ENCODE measurements at places on chromosomes 4 and X.

- DNase-seq, result no peak
These were observed 35.7 kb downstream of the PIGG start for GRCh38 chr4:534576-535151.

GRCh38 chrX:9785944-9786797 is at the start of gene SHROOM2:
SHROOM2 (plus strand) TSS chrX:9786429; CDS start chrX:9786546, 117 bp downstream.
- no peak for DNase-seq

DNA sequence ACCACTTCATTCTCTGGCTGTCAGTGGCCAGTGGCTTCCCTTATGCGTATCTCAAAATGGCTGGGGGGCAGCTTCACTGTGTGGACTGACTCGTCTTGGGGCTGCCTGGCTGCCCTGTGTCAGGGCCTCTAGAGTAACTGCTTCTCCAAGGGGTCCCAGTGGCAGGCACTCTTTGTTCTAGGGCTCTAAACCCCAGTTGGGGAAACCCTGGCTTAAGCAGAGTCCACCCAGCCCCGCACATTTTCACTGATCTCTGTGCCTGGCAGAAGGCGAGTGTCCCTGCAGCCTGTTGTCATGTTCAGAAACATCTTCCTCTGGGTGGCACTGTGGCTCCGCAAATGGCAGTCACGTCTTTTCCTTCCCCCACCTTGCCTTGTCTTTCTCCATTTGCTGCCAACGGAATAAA is 59.7 kb downstream of the NBDY start:
- DNase-seq, result no peak

GRCh38 chr4:44446191-44446590 is 2.4 kb downstream of the KCTD8 start:
- DNase-seq, result no peak

- no peak for DNase-seq
These were observed 91.4 kb downstream of the STK32B start for GRCh38 chr4:5142726-5143125.

- no peak for DNase-seq
These were observed 45.3 kb downstream of the FAT4 start for GRCh38 chr4:125359960-125360634.

DNA sequence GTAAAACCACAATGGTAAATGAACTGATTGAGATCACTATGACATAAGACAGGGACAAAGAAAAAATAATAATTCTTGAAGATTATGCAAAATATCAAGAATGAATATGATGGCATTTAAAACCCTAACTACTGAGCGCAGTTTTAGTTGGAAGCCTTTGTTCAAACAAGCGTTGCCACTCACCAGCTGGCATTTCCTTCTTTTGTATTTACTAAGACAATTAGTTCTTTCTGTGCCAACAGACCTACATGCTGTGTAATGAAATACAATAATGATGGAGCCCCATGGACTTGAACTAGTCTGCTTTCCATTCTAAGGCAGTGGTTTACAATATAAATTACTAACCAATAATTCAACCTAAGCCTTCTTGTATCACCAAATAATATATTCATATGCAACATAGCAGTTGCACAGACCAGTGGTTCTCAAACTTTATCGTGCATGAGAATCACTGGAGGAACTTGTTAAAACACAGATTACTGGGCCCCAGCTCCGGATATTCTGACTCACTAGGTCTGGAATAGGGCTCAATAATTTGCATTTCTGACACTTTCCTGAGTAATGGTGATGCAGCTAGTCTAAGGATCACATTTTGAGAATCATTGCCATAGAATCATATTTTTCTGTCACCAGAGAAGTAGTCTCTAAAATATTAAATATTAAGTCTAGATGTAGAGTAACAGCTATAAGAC is 196.4 kb upstream of the MAGEB18 start:
- no peak for DNase-seq

DNA sequence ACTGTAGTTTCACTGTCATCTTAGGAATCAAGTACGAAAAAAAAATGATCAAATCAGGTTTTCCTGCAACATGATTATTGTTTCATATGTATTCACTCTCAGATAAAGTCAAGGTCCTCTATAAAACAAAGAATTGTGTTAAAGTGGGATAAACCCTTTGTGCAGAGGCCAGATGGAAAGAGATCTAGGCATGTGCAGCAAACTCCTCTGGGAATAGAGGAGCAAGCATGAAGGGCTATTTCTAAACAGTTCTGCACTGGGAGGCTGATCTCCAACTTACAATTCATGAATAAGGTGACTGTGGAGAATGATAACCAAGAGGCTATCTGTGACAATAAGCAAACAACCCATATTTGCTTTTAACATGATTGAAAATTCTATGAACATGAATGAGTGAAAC is 2.4 kb upstream of the WDFY3 start:
- DNase-seq, result no peak

GRCh38 chrX:1023676-1024075 is 188.8 kb downstream of the CRLF2 start:
- DNase-seq, result no peak

DNA sequence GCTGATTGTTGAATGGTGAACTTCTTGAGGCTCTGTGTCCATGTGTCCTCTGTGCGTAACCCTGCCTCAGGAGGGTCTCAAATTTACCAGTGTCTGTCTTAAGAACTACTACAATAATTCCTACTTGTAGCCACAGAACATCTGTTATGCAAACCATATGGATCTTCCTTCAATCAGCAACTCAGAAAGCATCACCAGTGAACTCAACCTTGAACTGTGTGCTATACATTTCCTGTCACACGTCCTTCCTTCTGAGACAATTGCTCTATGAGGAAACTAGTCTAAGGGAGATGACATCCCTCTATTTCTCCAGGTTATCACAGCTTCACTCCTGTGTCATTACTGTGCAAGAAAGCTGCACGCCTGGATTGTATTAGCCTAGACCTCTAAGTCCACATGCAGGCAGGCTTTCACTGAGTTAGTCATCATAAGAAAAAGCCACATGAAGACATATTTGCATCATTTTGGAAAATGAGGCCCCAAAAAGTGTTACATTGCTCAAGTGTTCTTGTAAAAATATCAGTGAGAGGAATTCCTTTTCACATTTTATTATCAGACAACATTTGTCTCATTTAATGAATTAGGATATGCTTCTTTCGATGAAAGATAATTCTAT is 157.8 kb downstream of the AFF2 start:
- no peak for DNase-seq

- no peak for DNase-seq
These were observed 23.4 kb downstream of the DHX15 start for GRCh38 chr4:24560868-24561368.

GRCh38 chr4:64584125-64584524 is 174.9 kb upstream of the TECRL start:
- no peak for DNase-seq

GRCh38 chr4:8296491-8296890 is 26.9 kb downstream of the HTRA3 start:
- no peak for DNase-seq

DNA sequence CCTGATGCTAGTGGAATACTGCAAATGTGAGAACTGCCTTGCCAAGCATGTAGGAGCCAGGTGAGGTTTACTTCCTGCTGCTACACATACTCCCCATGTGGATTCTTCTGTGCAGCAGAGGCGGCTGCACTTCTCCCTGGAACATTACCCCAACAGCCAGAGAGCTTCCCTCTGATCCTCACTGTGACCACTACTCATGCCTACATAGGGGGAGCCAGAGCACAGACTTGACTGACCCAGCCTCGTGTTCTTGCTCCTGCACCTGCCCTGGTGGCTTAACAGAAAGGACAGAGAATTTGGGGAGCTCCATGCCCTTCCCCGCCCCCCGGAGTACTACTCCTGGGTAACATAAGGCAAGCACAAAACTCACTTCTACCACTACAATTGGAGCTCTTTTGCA is 38.4 kb downstream of the UGT2A2 start:
- no peak for DNase-seq

GRCh38 chr4:151990201-151990600 is 229.4 kb upstream of the GATB start:
- DNase-seq, result no peak

DNA sequence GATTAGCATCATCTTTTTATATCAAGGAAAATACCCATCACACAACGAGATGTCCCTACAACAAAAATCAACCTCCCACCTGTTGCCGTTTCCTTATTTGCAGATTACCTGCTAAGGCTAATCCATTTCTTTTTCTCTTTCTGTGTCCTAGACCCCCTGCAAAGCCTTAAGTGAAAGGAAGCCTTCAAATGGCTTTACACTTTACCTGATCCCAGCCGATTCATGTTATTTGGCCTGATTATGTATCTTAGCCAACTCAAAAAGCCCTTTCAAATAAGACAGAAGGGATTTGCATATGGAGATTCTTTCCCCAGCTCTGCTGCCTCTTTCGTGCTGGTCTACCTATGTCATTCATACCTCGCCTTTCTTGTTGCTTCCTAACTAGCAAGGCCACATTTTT is 14.4 kb downstream of the ABCG2 start:
- DNase-seq, result no peak

DNA sequence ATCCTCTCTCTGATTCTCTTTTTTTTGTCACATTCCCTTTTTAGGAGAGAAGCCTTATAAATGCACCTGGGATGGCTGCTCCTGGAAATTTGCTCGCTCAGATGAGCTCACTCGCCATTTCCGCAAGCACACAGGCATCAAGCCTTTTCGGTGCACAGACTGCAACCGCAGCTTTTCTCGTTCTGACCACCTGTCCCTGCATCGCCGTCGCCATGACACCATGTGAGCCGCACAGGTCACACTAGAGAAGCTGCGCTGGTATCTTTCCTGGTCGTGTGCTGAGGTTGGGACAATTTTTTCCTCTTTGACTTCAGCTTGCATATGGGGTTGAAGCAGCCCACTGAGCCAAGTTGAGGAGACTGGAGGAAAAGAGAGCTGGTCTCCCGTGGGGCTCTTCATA is 52.1 kb downstream of the KLF8 start:
- DNase-seq, result no peak

GRCh38 chr4:26372525-26373172 is 51.8 kb downstream of the RBPJ start:
- no peak for DNase-seq

DNA sequence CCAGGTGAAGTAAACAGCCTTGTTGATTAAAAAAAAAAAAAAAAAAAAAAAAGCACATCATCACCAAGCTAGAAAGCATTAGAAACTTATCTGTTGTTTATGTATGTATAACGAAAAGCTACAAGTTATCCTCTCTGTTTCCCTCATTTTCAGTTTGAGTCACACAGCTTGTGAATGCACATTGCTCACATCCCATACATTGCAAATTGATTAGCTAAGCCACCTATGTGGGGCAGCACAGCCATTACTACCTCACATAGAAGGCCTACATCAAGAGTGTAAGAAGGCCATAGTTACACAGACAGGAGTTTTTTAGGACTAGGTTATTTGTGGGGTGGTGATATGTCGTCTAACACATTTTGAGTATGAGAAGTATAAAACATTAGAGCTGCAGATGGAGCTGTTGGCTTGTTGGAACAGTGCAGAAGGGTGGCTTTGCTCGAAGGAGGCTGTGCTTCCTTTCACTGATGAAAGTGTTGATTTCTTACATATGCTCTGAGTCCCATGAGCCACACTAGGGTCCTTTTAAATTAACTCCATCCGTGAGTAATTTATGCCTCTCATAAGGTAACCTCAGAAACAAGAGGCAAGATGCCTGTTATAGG is 431.6 kb downstream of the GABRG1 start:
- DNase-seq, result no peak

GRCh38 chr4:101067383-101067782 is 279.9 kb downstream of the PPP3CA start:
- no peak for DNase-seq

DNA sequence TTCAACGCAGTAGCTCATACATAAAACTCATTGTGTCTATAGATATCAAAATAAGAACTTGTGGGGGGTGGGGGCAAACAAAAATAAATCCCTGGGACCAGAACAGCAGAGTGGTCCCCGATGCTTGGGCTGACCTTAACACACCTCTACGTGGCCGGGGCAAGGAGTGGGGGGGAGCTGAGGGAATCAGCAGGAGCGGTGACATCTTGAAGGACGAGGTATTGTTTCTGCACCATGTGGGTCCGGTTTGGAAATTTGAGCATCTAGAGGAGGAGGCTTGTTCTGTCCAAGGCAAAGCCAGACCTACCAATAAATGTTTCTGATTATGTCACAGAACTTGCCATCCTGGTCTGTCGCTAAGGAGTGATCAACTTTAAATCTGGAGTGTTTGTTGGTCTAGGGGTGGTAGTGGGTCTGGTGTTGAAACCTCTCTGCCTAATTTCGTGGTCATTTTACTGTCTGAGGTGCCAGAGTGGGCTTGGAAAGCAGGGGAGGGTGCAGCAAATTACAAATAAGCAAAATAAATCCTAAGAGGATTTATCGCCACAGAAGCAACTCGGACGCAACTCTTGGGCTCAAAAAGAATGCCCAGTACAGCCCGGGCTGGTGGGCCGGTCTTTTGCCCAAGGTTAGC is 774 bp upstream of the RAPGEF2 start:
- no peak for DNase-seq

DNA sequence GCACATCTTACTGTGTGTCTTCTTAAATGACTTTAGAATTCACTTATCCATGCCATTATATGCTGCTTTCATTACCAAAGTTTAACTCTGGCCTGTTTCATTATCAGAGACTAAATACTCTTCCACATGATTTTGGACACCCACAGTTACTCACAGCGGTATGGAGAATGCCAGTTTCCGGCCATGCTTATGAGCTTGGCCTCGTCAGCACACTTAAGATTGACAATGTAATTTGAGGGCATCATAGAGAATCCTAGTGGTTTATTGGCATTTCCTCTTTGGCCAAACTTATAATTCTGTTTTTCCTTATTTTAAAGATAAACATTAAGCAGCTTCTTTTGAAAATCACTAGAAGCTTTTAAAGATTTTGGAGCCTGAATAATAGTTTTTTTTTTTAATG is 104.5 kb downstream of the IRF2 start:
- no peak for DNase-seq

- DNase-seq, result no peak
These were observed 222.6 kb upstream of the RASGEF1B start for GRCh38 chr4:81694176-81694913.

DNA sequence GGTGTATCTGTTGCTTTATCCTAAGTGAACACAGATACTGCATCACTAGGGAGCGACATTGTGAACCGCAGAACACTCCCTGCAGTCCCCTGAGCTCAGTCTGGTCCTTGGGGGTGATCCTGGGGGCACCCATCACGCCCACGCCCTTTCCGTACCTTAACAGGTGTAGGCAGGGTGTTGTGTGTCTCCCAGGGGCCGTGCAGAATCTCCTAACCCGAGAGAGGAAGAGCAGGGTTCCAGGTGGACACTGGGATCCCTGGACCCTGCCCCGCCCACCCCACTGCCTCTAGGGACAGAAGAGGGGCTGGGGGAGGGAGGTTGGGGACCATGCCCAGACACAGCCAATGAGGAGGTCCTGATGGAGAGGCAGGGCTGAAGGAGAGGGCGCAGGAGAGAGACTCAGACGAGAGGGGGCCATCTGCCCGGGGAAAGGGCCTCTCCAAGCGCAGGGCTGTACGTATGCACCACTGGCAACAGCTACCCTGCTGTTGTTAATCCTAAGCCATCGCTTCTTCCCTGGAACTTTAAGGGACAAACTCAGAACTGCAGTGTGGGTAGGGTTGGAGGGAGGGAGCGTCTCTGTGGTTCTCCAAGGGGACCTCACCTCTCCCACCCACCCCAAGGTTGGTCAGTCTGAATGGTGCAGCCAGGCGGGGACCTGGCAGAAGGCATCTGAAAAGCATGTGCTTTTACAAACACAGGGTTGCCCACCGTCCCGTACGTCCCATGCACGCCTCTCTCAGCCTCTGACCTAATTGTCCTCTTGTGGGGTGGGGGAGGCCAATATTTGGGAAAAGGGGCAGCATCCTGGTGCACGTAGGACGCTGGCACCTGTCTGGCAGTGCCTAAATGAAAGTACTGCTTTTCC is 2.5 kb downstream of the P2RY8 start:
- DNase-seq, result no peak
